ENCODE measurements at places on chromosomes 12 and 14.
A peak's percentile ranks its signal among the peaks of the same experiment; 100 is the strongest.

DNA sequence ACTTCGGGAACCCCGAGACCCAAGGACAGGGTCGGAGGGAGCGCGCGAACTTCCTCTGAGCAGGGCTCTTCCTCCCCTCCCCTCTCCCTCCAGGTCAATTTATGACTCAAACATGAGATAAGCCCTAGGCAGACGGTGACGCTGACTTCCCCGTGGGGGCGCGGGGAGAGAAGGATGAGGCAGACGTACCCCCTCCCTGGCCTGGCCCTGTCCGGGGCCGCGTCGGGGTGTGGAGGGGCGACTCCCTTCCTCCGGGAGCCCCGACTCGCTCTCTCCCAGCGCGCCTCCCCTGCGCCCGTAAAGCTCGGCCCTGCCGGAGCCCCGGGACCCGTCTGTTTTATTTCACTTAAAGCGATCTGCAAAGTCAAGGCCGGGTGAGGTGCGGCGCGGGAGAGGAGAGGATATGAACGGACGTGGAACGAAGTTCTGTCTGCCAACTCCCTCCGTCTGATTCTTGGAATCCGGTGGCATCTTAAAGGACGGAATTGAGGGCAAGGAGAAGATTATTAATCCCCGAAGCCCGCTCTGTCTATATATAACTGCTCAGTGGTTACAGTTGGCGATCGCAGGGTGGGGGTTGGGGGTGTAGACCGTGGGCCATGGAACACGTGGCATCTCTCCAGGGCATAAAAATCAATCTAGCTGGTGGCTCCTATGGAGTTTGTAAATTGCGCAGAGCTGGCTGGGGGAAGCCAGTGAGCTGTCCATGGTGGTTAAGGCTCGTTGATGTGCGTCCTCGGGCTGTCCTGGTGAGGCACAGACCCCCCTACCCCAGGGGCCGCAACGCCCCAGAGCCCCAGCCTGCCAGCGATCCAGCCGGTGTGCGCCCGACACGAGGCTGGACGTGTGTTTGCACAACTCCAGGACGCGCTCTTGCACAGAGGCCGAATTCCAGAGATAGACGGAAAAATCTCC, 2.9 kb upstream of the PTHLH start:
- no peak for DNase-seq

DNA sequence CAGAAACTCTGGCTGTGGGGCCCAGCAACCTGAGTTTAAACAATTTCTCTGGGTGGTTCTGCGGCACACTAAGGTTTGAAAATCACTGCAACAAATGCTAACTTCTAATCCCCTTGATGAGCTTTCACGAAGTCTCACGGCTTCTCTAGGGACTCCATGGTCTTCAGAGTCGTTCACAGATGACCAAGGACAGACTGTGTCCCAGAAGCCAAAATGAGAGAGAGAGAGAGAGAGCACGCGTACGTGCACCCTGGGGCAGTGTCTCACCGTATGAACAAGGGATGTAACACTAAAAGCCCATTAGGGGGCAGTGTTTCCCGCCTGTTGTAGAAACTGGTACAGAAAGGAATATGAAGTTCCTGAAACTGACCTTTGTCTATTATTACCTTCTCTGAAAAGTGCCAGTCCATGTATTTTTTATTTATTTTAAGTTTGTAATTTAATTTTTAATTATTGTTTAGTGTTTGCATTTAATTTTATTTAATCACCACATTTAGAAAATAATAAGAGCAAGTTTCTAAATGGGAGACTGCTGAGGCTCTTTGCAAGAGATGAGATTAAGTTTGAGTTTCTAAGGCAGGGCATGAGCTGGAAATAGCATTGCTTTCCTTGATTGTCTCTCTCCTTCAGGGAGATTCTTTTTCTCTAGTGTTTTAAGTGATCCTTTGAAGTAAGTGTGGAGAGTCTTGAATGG, 3.4 kb downstream of the APOLD1 start:
- DNase-seq, result peak; percentile 79

GRCh38 chr14:93343266-93343665, 3.7 kb upstream of the COX8C start:
- no peak for DNase-seq

- DNase-seq, result no peak
Measured at GRCh38 chr14:37048666-37049071, 123.7 kb downstream of the SLC25A21 start.

DNA sequence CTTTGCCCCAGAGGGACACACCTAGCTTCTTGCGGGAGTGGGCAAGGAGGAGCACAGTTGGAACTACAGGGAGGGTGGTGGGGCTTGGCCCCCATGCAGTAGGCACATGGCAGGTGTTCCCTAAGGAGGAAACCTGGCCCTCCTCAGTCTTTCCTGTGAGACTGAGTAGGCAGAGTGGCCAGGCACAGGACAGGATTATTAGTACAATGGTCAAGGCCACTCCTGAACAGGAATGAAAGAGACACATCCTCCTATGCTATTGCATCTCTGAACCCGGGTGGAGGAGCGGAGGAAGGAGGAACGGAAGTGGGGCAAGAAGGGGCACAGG, 846 bp downstream of the MYO1A start:
- no peak for DNase-seq

DNA sequence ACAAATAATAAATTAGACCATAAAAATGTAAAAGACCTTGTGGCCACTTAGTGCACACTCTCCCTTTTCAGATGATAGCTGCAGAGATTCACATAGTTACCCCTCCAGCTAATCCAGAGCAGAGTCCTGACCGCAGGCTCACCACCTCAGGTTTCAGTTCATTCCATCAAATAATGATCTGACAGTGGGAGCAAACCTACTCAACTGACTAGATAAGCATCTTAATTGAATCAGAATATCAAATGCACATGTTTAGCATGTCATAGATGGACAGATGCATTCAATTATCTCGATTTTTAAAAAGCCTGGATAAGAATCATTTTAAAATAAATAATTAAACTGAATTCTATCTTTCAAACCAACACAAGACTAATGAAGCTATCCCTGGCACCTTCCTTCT, 242.3 kb upstream of the PDZRN4 start:
- DNase-seq, result no peak

GRCh38 chr12:91913651-91914050, 232.0 kb downstream of the BTG1 start:
- DNase-seq, result no peak

DNA sequence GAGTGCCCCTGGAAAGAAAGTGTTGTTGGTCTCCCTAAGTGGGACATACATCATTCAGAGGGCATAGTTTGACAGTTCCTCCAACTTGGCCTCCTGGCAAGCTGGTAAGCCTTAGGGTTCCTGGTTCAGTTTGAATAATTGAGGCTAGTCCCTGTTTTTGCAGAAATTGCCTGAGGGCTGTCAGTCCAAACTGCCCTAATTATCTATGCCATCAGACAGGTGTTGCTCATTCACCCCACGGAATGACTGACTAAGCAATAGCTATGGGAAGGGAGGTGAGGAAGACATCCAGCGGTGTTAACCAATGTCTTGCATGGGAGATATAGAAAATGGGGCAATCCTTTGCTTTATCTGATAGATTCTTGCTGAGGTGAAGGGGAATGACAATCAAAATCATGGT, 37.6 kb downstream of the SPTSSA start:
- DNase-seq, result no peak

- DNase-seq, result no peak
Measured at GRCh38 chr12:96864335-96864734, 42.7 kb upstream of the NEDD1 start.

DNA sequence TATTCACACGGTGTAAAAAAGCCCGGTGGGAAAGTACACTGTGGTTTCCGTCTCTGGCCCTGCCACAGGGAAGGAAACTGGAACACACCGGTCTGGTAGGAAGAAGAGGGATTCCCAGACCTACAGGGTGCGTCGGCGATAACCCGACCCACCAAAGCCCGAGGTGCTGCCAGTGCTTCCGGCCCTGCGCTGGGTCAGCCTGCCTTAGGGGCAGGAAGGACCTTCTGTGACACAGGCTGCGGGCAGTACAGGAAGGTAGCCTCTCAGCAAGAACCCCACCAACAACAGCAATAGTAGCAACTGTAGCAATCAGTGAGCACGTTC, 169.5 kb upstream of the FKBP4 start:
- no peak for DNase-seq

GRCh38 chr12:34605955-34606748, 583.9 kb downstream of the ALG10 start:
- no peak for DNase-seq

DNA sequence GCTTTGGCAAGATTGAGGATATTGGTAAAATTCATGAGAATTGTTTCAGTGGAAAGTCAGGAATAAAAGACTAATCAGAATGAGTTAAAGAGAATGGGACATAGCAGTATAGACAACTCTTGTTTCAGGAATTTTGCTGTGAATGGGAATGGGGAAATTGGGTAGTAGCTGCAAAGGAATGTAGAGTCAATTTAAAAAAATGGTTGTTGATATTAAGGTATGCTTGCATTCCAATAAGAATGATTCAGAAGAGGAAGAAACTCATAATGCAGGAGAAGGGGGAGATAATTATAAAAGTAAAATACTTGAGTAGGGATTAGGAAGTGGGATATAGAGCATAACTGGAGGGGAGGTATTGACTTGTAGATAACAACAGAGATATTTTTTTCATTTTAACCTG, 40.7 kb downstream of the MNAT1 start:
- DNase-seq, result no peak

DNA sequence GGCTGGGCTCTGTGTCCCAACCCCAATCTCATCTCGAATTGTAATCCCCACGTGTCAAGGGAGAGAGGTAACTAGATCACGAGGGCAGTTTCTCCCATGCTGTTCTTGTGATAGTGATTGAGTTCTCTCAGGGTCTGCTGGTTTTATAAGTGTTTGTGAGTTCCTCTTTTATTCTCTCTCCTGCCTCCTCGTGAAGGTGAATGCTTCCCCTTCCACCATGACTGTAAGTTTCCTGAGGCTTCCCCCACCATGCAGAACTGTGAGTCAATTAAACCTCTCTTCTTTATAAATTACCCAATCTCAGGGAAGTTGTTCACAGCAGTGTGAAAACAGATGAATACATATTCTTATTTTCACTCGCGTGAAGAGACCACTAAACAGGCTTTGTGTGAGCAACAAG, 148.2 kb downstream of the TMEM30B start:
- no peak for DNase-seq

DNA sequence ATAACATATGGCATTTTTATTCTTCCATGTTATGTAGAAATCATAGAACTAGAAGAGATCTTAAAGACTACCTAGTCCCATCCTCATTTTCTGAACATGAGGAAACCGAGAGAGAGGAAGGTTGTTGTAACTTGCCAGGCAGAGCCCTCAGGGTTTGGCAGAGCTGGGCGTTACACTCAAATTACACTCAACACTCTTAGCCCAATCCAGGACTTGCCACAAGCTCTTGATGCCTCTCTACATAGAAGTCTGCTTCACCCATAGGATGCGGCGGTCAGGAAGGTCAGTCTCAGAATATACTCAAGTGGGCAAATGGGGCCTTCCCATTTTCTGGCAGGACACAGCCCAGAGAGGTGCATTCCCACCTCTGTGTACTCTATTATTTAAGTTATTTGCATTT, 208.1 kb downstream of the ZFP36L1 start:
- DNase-seq, result no peak

- DNase-seq, result no peak
Measured at GRCh38 chr12:68508576-68508975, 102.1 kb upstream of the RAP1B start.

GRCh38 chr14:95686935-95687334, 709 bp downstream of the TCL1B start:
- no peak for DNase-seq

DNA sequence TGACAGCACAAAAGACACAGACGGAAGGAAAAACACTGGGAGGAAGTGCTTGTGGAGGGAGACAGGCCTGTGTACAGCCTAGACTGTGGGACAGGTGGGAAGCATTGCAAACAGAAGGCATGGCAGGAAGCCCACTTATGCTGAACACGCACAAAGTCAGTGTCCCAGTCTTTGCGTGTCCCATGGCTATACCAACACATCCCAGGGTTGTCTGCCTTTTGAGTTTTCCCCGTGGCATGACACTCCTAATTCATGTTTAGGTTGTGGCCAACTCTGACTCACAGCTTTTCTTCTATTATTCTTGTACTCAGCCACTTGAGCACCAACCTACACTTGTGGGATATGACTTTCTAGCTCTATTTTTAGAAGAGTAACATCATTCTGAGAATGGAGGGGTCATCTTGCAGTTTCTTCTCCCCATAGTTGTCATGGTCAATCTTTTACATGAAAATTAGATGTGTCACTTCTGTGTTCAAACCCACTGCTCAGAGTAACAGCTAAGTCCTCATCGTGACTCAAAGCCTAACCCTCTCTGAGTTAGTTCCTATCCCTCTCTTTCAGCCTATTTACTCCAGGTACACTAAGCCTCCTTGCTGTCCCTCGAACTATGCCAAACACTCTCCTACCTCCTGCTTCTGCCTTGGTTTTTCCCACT, 27.5 kb upstream of the JPH4 start:
- peak; percentile 72 for DNase-seq

DNA sequence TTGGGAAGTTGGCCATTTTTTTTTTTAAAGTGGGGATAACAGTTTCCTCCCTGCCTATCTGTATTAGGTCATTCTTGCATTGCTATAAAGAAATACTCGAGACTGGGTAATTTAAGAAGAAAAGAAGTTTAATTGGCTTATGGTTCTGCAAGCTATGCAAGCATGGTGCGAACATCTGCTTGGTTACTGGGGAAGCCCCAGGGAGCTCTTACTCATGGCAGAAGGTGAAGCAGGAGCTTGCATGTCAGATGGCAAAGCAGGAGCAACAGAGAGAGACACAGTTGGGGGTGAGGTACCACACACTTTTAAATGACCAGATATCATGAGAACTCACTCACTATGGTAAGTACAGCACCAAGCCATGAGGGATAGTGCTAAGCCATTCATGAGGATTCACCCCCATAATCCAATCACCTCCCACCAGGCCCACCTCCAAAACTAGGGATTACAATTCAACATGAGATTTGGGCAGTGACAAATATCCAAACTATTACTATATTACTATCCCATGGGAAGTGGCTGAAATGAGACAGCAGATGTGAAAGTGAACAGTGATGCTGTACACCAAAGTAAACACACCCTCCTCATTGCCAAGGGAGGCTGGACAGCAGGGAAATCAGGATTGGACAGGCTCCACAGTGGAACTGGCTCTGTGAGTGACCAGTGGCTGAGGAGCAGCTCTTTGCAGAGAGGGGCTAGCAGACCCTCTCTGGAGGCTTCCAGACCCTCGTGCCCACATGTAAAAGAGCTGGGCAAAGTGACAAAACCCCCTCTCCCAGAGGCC, 40.5 kb downstream of the CRACR2A start:
- DNase-seq, result no peak

All from activated CD4-positive, alpha-beta T cell treated with anti-CD3 and anti-CD28 coated beads, Interleukin-2, Interleukin-4, amounts not matched to agents 100 ng/mL and 50 ng/mL, durations not matched to agents 16 hours and 8 hours (primary cell).